ENCODE measurements at places on chromosomes 3 and 15. TPM values are rescaled to one million over a fixed set of nuclear protein-coding genes. Genes with fewer than 3 reads are reported as not detected.

GRCh38 chr3:48966367-48966766 is 23.7 kb upstream of the P4HTM start:
- no peak for DNase-seq

DNA sequence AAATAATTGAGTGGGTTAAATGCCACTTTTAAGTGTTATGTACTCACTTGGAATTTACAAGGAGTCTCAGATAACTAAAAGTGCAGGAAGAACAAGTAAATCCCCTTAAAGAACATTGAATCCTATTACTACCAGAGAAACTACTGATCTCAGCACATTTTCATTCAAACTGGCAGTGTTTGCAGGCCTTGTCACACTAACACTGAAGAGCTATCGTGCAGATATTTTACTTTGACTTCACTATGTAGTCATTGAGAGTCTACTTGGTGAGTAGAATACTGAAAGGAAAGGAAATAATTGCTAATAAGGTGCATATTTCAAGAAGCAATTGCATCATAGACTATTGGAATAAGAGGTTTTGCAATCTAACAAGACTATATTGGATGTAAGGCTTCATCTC is 721.4 kb upstream of the CBLB start:
- no peak for DNase-seq

The CSPG5 gene
- 1.6 TPM for polyA plus RNA-seq

The GCSAM gene
- polyA plus RNA-seq: 0.80 TPM

GRCh38 chr3:128050597-128050996 is 1.6 kb upstream of the SEC61A1 start:
- no peak for DNase-seq

Measured in hindlimb muscle (tissue), 1 donor.